ENCODE measurements at places on chromosomes 13 and 19.

DNA sequence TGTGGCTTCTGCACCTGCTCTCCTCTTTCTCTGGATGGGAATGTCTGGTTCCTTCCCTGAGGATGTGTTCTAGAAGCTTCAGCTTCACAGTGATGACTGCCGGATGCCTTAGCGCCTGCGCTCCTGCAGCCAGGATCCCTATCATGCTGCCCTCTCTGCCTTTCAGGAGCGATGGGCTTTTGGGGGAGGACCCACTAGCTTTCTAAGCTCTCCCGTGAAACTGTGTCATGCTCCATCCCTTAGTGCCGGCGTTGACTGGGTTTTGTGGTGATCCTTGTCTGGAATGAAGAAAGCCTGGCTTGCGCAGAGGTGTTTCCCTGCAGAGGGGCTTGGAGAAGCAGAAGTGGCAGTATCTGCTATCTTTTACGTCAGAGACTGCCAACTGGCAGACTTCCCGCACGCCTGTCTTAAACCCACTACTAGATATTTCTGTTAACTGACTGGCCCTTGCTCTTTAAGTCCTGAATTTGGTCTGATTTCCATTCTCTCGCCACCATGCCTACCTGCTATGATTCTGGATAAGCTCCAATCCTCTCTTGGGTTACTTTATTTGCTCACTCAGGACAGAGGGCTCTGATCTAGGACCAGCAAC lies 3.8 kb upstream of the KMT2B start:
- DNase-seq: no peak

DNA sequence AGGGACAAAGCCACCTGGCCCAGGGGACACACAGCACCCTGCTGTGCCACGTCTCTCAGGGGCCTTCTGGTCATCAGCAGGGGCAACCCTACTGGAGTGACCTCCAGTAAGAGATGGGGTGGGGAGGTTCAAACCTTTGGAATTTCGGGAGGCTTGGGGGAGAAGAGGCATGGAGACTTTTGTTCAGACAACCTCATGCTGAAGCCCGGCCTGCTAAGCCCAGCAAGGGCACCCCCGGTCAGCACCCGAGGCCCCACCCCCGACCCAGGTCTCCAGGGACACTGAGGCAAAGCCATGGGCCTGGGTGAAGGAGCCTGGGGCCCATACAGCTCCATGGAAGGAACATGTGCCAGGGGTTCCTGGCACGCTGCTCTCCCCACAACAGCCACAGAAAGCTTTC lies 23.3 kb downstream of the ZNF787 start:
- no peak for DNase-seq

GRCh38 chr13:80161219-80161618 lies 179.7 kb downstream of the SPRY2 start:
- DNase-seq: no peak

- no peak for DNase-seq
These were observed 407.8 kb downstream of the ZNF536 start for GRCh38 chr19:30780032-30780431.

GRCh38 chr19:5676772-5677105 lies 3.6 kb downstream of the MICOS13 start:
- DNase-seq: no peak

DNA sequence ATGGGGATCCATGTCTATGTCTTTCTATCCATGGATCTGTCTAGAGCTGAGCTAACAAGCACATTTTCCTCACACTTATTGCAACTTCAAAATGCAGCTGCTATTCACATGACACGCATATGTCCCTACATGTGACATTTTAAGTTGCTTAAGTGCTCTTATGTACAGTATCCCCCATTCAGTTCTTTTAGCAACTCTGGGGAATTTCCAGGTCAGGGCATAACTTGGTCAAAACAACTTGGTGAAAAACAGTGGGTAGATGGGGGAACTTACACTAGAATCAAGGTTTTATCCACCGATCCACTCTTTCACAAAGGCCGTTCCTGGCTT lies 73.0 kb downstream of the COL4A1 start:
- DNase-seq: no peak

DNA sequence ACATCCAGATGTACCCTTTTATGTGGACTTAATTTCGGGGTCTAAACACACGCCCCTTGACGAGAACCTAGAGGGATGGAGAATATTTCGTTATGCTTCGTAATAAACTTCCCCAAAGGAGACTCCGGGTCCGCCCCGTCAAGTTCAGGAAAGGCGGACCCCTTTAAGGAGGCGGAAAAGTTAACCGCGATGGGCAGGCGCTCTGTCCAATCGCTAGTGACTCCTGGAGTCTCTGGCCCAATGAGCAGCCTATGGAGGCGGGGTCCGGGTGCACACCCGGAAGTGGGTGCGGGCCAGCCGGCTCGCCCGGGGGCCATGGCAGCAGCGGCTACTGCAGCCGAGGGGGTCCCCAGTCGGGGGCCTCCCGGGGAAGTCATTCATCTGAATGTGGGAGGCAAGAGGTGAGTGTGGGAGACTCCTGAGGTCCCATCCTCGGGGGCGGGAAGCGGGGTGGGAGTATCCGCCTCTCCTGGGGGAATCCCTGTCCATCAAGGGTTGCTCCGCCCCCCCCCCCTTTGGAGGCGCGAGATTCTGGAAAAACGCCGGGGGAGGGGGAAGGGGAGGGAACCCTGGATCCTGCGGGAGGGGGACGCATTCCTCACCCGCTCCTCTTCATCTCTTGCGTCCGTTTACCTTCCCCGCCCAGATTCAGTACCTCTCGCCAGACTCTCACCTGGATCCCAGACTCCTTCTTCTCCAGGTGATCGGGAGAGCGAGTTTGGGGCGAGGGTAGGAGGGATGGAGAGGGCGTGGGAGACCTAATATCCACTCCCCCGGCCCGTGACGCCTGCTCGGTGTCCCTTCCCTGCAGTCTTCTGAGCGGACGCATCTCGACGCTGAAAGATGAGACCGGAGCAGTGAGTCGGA lies at the start of gene SHKBP1:
Gene SHKBP1 (plus strand): TSS at position 289 of the 867 bp plus-strand sequence. CDS start 27 bp downstream, at position 316.
- DNase-seq: peak; percentile 85

GRCh38 chr19:1533510-1534150 lies 9.8 kb downstream of the PLK5 start:
- DNase-seq: no peak

- DNase-seq: no peak
These were observed 19.7 kb upstream of the CLN5 start for GRCh38 chr13:76971851-76972829.

DNA sequence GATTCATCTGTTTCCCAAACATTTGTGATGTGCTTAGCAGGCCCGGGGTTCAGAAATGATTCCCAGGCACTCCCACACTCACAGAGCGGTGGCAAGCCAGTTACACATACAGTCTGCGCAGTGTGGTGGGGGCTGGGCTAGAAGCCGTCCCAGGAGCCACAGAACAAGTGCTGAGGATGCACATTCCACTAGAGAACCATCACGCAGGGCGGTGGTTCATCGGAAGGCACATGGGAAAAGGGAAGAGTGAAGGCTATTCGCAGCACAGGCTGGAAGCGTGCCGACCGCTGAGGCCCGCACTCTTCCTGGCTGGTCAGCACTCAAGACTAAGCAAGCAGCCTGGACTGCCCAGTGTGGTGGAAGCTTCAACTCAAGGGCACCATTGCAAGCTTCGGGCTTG lies 126.3 kb upstream of the SLC7A1 start:
- no peak for DNase-seq

DNA sequence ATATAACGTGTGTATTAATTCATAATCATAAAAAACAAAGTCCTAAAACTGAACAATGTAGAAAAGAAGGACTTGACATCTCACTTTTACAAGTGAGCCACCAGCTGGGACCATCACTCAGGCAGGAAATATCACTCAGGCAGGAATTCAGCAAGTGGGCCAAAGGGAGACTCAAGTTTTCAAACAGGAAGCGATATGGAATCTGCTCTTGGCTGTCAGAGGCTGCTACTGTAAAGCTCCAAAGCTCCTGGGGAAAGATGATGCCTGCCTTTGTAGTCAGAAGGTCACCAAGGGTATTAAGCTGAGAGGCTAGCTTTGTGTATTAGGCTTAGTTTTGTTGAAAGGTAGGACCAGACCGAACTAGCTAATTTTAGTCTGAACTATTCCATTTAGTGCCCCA lies 5.5 kb upstream of the AKAP11 start:
- no peak for DNase-seq

- no peak for DNase-seq
These were observed 481.4 kb downstream of the PCDH9 start for GRCh38 chr13:66748712-66749111.
